ENCODE measurements at places on chromosomes 5 and 9.

DNA sequence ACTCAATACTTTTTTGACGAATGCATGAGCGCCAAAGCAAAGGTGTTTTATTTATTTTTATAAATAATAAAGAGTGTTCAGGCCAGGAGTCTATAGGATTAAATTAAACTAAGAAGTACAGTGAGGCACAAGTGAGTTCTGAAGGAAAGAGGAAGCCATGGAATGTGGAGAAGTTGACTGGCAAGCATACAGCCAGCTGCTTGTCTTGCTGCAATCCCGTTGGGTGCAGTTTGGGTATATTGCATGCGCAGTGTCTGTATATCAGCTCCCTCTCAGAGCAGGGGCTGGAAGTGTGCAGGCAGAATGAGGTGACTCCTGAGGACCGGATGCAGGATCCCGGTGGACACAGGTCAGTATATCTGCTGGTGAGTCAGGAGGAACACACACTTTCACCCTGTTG, 315.6 kb downstream of the ZSWIM6 start:
- no peak for DNase-seq

DNA sequence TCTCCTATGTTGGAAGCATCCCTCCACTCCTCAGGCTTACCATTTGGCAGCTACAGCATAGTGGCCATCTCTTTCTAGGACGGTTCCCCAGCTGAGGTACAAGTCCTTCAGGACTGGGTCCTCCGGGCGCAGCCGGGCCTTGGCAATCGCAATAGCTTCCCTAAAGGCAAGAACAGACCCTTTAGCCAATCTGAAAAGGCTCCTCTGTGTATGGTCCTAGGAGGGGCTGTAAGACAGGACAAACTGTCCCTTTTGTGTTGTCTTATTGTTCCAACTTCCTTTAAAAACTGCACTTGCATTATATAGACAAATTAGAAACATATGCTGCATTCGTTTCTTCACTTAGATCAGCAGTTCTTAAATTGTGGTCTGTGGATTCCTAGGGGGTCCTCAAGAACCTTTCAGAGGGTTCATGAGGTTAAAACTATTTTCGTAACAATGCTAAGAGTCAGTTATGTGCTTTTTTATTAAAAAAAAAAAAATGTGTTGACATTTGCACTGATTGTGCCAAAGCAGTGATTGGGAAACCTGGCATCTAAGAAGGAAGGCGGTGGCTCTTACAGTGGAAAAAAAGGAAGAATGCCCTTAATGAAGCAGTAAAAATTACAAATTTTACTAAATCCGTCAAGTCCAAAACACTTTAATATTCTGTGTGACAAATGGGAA, 38.7 kb downstream of the GEMIN5 start:
- no peak for DNase-seq

DNA sequence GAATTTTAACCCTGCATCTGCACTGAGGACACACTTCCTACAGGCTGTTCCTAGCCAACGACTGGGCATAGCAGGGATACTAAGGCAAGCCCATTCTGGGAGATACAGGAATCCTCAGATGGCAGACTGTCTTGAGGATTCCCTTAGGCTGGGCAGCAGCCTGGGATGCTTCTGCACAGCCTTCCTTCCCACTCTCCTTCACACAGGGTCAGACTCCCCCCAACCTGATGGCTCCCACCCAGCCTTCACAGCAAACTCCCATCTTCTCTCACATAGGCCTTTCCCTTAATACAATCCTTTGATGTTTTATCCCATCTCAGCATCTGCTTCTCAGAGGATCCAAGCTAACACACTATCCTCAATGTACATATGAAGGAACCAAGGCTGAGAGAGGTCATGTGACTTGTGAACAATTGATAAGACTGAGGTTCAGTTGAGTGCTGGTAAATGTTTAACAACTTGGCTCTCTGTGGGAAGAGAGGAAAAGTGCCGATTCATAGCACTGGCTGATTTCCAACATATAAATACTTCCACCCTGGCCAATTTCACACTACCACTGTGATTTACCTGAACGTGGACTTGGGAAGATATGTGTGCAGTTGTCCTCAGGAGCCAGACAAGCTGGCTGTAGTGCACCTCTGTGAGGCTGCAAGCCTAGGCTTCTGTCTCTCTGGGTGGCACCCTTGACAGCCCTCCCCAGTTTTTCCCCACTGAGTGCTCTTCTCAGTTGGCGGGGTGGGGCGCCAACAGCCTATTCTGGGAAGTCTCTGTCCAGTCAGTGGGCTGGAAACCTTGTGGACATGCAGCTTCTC, 120.2 kb upstream of the TRIM32 start:
- no peak for DNase-seq

GRCh38 chr5:150593593-150593992, 46.9 kb upstream of the SYNPO start:
- DNase-seq: no peak

GRCh38 chr9:72721067-72721466, 199.7 kb downstream of the TMC1 start:
- DNase-seq: no peak

Measured in effector memory CD4-positive, alpha-beta T cell (primary cell).